ENCODE measurements at places on chromosomes 13 and 19. TPM values are rescaled to one million over a fixed set of nuclear protein-coding genes. Genes with fewer than 3 reads are reported as not detected.

GRCh38 chr19:7507884-7508283 lies 8.0 kb upstream of the ZNF358 start:
- DNase-seq: no peak

GRCh38 chr19:29569038-29569911 lies 36.8 kb upstream of the POP4 start:
- DNase-seq: no peak

DNA sequence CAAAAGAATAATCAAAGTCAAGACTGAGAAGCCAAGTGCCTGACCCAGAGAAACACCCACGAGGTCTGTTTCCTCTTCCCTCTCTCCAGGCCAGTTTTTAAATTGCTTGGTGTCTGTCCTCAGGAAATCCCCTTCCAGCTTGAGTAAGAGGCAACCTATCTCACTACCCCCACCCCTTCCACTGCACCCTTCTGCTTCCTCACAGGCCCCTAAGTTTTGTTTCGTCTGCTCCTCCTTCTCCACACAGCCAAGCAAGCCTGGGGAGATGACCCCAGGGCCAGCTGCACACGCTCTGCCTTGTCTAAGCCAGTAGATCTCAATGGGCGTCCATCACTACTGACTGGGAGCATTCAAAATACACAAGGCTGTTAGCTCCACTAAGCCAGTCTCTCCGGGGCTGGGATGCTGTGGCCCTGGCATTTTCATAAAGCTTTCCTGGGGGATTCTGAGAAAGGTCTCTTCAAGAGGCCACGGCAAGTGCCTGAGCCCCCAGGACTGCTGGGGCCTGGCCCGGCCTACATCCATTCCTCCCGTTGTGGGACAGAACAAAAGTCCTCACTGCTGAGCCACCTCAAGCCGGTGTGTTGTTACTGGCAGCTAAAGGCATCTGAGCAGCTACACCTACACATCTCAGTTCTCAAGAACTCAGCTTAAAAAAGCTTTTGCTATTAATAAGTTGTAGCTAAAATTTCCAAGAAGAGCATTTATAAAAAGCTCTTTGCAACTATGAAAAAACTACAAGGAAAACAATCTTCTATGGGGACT lies 14.9 kb upstream of the IL4I1 start:
- no peak for DNase-seq

- DNase-seq: no peak
Observed at GRCh38 chr13:61466280-61466679, 50.6 kb upstream of the PCDH20 start.

The PEAK3 gene
- total RNA-seq: not detected

The SH2D3A gene
- 48.4 TPM for total RNA-seq

The CATSPERD gene
- not detected for total RNA-seq

The FLT1 gene
- 2.1 TPM for total RNA-seq

The TNFSF11 gene
- not detected for total RNA-seq

Measured in esophagus squamous epithelium (tissue), 5 donors.